ENCODE measurements at places on chromosomes 1 and 21.

- no peak for DNase-seq
Measured at GRCh38 chr1:104018922-104019674, 269.4 kb downstream of the AMY1C start.

GRCh38 chr1:151885479-151885878, 23.8 kb downstream of the THEM4 start:
- no peak for DNase-seq

DNA sequence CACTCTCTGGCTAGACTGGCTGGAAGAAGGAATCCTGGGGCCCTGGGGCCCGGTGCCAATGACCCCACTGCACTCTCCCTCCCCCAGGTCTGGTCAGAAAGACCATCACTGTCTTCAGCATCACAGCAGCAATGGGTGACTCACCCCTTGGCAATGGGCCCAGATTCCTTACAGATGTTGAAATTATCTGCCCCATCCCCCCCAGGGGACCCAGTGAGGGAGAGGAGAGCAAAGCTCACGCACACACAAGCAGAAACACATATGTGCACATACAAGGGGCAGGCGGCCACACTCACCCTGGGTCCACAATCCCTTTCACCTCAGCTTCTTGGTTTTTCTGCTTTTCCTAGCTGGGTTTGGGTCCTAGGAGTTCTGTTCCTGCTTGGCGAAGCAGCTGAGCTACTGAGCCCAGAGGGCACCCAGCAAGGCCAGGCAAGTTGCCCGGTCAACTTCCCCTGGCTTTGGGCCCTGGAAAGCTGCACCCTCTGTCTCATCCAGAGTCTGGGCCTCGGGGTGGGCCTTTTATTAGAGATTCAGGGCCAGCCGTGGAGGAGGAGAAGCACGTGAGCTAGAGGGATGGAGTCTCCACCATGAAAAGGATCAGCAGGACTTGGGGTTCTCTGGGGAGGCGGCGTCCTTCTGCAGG, 2.6 kb downstream of the COL16A1 start:
- DNase-seq = no peak

DNA sequence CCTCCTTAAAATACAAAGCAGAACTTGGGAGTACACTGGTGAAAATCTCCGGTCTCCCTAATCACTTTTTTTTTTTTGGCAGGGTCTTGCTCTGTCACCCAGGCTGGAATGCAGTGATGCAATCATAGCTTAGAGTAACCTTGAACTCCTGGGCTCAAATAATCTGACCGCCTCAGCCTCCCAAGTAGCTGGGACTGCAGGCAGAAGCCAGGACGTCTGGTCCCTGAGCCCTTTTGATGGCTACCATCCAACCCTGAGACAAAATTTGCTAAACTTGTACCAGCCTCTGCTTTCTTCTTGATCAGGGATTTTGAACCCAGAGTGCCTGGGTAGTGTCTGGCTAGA, 4.1 kb downstream of the L1TD1 start:
- no peak for DNase-seq

DNA sequence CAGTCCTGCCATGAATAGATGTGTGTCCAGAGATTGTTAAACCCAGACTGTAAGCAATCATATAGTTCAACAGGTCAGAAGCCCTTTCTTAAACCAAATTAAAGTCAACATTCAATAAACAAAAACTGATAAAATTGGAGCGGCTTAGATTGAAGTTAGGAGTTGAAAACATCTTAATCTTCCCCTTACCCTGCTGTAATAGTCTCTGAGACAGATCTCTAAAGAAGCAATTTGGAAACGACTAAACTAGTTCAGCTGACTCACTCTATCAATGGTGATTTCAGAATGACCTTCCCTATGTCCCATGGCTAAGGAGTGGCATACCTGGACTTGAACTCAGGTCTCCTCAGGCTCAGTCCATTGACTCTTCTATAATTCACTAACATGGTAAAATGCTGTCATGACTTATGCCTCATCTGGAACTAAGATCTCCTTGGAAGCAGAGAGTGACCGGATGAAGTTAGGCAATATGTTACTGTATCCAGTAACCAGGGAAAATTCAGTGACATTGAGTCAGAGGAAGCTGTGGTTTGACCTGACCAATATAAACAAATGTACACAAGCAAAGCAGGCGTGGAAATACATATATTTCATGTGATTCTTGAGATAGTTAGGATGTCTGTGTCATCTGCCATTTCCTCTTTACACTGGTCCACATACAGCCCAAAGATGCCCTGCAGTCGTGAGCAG, 30.1 kb downstream of the SGIP1 start:
- no peak for DNase-seq

DNA sequence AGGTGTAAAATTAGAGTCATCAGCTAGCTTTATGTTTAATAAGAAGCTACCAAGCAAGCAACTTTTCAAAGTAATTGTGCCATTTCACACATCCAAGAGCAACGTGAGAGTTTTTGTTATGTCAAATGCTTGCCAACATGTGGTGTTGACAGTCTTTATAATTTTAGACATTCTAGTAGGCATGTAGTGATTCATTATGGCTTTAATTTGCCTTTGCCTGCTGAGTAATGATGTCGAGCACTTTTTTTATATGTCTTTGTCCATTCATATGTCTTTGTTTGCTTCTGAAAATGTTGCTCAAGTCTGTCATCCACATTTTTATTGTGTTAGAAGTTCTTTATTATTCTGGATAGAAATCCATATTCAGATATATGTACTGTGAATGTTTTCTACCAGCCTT, 21.4 kb upstream of the CHIT1 start:
- no peak for DNase-seq

DNA sequence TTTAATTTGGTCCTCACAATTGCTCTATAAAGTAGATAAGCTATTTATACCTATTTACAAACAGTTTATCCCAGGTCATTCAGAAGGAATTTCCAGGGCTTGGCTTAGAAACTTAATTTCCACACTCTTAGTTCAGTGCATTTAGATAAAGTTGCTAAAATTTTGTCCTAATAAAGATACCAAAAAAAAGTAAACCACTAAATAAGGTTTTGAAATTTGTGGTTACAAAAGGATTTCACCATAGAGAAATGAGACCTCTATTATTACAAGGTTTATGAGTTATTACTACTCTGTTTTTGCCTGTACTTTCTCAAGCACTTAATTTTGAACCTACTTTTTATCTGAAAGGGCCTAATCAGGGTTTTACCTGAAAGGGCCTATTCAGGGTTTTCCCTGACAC, 22.4 kb downstream of the PTPN22 start:
- DNase-seq = no peak

- DNase-seq = no peak
Measured at GRCh38 chr1:153677718-153678518, 570 bp upstream of the NPR1 start.

DNA sequence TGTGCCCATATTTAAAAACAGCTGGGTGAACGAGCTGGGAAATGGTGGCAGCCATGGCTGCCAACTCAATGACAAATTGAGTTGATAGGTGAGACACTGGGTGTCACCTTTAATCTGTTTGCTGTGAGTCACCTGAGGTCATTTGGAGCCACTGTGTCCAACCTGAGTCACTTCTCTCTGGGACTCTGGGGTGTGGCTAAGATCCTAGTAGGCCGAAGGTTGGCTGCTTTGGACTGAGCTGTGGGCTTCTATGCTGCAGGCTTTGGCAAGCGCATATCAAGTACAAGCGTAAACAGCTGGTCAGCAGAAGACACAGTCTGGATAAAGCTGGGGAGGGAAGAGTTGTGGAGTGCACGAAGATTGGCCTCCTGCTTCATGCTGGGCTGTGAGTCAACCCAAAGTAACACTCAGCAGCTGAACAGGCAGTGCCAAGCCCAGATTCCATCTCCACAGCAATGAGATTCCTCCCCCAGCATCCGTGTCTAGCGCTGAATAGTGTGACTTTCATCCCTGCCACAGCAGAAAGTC, 24.0 kb downstream of the TEX35 start:
- DNase-seq = no peak

GRCh38 chr1:56481140-56481694, 98.1 kb downstream of the PLPP3 start:
- no peak for DNase-seq
